ENCODE measurements at places on chromosomes 7 and 10.
A peak's percentile ranks its signal among the peaks of the same experiment; 100 is the strongest.

DNA sequence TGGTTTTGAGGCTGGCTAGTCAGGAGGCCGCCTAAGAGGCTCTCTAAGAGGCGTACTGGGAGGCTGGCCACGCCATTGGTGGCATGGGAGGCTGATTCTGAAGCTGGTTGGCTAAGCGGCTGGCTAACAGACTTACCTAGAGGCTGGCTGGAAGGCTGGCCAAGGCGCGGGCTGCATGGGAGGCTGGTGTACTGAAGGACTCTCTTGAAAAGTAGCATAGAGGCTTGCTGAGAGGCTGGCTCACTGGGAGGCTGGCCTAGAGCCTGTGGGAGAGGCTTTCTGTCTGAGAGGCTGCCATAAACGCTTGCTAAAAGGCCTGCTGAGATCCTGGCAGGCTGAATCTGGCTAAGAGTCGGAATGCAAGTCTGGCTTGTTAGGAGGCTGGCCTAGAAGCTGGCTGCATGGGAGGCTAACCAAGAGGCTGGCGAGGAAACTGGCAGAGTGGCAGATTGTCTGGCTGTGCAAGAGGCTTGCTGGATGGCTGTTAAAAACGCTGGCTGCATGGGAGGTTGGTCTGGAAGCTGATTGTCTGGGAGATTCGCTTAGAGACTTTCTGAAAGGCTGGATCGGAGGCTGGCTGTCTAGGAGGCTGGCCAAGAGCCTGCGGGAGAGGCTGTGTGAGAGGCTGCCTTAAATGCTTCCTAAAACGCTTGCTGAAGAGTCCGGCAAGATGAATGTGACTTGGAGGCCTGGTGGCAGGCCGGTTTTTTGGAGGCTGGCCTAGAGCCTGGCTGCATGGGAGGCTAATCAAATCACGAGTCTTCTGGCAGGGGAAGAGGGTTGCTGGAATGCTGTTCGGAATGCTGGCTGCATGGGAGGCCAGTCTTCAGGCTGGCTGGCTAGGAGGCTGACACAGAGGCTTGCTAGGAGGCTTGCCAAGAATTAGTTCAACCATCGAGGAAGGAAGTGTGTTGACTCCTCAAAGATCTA lies 134.2 kb downstream of the OR13A1 start:
- ATAC-seq = peak; percentile 55

DNA sequence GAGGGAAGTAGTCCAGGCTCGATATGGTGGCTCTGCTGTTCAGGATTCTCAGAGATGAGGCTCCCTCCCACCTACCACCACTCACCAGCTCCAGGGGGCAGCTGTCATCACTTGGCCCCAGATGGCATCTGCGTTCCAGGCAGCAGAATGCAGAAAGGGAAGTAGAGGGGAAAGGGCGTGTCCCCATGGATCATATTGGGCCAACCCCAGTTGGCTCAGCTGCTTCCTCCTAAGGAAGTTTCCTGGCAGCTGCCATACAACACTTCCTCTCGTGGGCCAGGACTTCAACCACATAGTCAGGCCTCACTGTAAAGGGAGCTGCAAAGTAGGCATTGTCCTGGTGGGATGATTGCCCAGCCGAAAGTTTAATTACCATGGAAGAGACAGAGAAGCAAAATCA lies 1.6 kb upstream of the TEX36 start:
- no peak for ATAC-seq

DNA sequence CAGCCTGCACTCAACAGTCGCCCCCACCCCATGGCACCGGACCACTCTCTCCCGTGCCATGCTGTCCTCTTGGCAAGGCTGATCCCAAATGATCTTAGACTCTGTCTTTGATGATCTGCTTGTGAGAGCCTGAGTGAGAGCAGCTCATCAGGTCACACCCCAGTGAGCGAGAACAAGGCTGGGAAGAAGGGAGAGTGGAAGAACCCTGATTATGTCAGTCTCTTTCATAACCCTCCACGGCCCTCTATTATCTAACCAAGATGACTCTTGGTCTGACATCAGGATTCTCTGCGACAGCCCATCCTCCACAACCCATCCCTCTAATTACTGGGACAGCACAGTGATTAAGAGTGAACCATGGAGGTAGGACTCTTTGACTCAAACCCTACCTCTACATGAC lies 53.1 kb upstream of the C7orf33 start:
- ATAC-seq = no peak

GRCh38 chr7:33155811-33156210 lies 26.4 kb downstream of the BBS9 start:
- ATAC-seq = no peak

- ATAC-seq = no peak
Measured at GRCh38 chr7:41391818-41392217, 311.1 kb downstream of the INHBA start.

GRCh38 chr7:45568536-45569289 lies 5.5 kb upstream of the ADCY1 start:
- no peak for ATAC-seq

DNA sequence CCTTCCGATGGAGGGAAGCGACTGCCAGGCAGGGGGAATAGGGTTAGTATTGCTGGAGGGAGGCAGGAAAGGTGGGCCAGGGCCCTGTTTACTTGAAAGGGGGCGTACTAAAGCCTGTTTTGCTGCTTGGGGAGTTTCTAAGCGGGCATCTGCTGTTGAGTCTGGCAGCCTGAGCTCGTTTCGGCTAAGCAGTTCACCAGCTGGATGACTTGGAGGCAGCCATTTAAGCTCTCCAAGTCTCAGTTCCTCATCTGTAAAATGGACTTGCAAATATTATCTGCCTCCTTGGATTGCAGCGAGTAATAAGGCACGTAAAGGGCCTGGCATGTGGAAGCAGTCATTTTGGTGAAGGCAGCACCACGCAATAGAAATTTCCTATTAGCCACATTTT lies 44.0 kb downstream of the LDB3 start:
- no peak for ATAC-seq

DNA sequence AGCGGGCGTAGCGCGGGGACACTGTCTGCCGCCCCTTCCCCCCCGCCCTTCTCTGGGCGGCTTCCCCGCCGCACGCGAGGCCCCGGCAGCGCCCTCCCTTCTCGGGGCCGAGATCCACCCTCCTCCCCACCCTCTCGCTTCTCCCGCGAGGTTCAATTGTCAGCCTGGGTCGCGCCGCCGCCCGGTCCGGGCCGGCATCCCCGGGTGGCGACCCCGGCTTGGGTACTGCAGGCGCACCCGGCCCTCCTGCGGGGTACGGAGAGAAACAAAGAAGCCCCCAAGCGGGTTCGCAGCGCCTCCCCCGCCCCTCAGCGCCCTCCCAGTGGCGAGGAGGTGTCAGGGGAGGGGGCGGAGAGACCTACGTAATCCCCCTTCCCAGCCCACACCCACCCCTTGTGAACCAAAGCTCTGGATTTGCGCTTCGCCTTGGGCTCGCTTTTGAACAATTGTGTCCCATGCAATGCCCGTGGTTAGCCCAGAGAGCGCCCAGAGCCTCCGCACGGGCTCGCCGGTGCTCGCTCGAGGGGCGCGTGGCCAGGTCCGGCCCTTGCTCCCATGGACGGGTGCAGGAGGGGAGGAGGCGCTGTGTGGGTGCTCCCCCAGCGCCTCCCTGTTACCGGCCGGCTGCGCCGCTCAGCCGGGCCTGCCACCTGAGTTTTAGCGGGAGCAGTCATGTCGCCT lies 634 bp downstream of the HECW1 start:
- peak; percentile 74 for ATAC-seq

DNA sequence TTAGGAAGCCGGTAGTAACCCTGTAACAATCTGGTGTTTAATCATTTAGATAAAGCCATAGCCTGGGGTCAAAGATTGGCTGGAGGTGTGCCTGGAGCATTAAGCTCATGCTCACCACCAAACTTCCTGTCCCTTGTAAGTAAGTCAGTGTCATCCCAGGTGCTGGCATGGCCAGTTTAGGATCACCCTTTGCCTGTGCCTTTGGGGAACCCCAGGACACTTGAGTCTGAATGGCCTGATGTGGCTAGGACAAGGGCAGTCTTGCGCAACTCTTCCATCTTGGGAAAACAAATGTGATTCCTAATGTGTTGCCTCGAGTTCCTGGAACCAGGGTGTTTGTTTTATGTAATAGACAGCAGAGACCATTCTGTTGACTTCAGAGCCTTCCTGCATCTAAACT lies 154.8 kb downstream of the GRK5 start:
- no peak for ATAC-seq

GRCh38 chr7:1156782-1157535 lies 3.0 kb downstream of the ZFAND2A start:
- ATAC-seq = no peak

DNA sequence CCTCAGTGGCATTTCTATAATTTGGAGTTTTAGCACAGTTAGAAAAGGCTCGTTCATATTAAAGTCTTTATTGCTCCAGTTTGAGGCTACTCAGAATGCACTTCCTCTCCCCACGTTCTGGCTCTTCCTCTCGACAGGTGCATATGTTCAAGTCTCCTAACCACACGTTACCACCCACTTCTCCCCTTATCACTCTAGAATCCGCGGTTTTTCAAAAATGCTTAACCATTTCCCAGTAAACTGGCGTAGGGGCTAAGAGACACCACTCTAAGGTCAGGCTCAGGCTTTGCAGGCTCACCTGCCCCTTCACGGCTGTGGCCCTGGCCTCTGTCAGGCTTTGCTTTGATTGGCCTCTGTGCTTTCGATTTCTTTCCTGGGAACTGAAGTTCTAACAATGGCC lies 383.6 kb downstream of the GLRX3 start:
- no peak for ATAC-seq

DNA sequence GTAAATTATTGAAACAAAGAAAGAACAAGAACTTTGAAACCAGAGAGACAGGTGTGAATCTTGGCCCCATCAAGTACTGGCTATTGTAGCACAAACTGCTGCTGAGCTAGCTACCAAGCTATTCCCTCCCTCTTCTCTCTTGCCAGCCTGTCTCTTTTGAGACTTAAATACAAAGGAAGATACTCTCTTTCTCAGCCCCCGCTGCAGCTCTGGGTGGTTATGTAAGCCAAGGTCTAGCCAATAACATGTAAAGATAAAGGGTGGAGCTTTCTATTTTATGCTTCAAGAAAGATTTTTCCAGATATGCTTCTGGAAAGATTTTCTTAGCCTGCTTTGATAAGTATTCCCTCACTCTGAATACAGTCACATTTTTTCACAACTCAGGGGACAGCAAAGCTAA lies 17.2 kb downstream of the BAZ1B start:
- no peak for ATAC-seq

DNA sequence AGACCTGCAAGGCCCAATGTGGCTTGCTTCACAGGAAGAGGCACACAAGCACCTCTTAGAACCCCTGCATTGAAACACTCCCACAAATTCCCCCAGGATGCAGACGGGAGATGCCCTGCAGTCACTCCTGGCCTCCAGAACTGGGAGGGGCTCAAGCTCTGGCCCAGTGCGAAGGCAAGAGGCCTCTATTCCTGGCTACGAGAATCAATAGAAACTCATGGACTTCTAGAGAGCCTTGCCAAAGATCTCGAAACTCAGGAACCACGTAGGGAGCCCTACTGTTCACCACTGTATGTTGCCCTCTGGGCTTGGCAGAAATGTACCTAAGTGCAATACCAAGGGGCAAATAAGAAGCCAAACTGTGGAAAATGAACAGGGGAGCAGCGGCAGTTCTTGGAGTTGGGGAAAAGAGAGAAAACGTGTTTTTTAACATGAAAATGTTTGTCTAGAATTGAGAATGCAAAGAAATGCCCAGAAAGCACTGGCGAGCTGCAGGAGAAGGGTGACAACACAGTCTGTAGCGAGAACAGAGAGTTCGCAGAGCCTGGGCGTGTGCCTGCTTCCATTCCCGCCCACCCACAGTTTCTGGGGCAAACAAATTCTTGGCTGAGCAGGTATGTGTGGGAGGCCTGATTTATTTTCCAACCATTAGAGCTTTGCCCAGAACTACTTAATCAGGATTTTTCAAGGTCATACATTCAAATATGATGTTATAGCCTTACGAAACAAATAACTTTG lies 260.5 kb upstream of the KLF14 start:
- no peak for ATAC-seq

GRCh38 chr10:77844713-77845445 lies 81.7 kb downstream of the DLG5 start:
- ATAC-seq = peak; percentile 91

DNA sequence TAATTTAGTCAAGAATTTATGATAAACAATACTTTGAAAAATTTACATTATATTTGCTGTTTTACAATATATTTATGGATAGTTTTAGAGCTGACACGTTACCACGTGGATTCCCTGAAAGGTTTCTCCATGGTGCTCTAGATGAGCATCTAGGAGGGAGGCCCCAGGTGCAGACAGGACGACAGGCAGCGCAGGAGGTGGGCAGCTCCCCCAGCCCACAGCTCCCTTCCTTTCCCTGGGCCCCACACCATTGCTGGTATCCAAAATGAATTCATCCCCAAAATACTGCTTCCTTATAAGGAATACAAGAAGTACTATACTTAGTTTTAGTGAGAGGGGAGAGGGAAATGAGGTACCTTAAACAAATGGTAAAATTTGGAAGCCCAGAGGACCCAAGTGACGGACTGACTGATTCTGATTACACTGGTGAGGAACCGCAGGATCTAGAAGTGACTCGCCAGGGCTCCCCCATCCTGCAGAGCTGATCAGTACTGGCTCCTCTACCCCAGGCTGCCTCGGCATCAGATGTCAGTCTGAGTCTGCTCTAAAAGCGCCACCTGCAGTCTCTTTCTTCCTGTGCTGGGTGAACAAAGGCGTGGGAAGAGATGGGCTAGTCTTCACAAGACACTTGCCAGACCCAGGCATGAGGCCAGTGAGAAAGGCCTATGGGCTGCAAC lies 89.2 kb downstream of the DLG5 start:
- ATAC-seq = peak; percentile 97

DNA sequence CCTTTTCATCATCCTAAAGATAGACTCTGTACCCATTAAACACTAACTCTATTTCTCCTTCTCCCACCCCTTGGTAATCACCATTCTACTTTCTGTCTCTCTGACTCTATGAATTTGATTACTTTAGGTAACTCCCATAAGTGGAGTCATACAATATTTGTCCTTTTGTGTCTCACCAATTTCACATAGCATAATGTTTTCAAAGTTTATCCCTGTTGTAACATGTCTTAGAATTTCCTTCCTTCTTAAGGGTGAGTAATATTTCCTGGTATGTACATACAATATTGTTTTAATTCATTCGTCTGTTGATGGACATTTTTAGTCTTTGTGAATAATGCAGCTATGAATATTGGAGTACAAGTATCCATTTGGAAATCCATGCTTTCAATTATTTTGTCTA lies 50.9 kb upstream of the CDCA7L start:
- no peak for ATAC-seq

- ATAC-seq = no peak
Measured at GRCh38 chr7:39758234-39758970, 135.0 kb downstream of the RALA start.
